Activated T-helper 1 cell treated with anti-CD3 and anti-CD28 coated beads, Interleukin-2, amount 50 U/mL, for 16 hours (primary cell): ENCODE measurements at places on chromosomes 5 and 9.

- DNase-seq = no peak
Observed at GRCh38 chr5:131198625-131199024, 27.9 kb downstream of the LYRM7 start.

- no peak for DNase-seq
Observed at GRCh38 chr9:87620731-87621322, 105.1 kb upstream of the CTSL start.

GRCh38 chr9:81427870-81428269, 261.5 kb downstream of the TLE1 start:
- DNase-seq = no peak

GRCh38 chr9:20620650-20621470, 1.4 kb downstream of the MLLT3 start:
- peak; percentile 42 for DNase-seq

DNA sequence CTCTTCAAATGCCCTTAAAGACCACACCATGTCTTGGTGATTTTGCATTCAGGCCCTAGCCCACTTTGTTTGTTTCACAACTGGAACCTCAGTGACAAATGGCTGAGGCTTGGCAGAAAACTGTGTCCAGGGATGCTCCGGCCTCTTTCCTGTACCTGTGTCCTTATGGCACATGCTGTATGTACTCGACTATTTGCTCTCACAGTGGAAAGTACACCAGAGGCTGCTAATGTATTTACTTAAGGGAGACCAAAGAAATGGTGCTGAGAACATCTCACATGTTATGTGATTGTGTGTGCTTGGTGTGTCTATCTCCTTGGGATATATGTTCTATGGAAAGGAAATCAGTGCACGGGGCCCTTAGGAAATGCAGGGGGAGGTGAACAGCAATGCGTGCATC, 263.3 kb downstream of the GADD45G start:
- DNase-seq = no peak

GRCh38 chr9:123493627-123494026, 137.6 kb downstream of the CRB2 start:
- no peak for DNase-seq

DNA sequence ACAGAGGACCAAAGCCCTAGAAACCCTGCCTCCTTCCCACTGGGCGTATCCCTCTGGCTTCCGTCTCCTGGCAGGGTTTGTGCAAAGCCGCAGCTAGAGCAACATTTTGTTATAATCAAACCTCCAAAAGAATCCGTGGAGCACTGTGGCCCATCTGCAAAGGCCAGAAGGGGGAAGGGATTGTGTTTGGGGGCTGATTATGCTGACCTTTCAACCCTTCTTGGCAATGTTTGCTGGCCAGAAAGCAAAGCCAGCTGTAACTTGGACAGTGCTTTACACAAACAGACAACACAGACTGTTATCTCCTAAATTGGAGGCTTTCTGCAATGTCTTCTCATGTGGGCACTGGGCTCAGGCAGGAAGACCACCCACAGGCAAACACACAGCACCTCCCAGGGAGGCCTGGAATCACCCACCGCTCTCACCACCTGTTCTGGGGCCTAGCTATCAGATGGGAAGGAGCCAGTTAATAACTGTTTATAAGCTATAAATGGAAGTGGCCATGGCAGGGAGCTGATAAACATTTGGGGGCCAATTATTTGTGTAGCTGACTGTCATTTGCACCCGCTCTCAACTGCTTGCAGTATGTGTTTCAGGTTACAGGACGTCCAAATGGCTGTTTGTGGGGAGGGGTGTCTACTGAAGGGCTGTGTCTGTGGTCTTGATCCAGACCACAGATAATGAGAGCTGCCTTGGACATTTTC, 121.6 kb upstream of the ERCC6L2 start:
- DNase-seq = no peak
